ENCODE measurements at places on chromosomes 1 and 21. TPM values are rescaled to one million over a fixed set of nuclear protein-coding genes. Genes with fewer than 3 reads are reported as not detected.
A peak's percentile ranks its signal among the peaks of the same experiment; 100 is the strongest.

Gene DMBX1
- not detected for total RNA-seq

- no peaks in the 10 kb centered on the region for H3K27me3 ChIP-seq
- peaks cover 87% of the 10 kb centered on the region for H3K4me1 ChIP-seq
- peaks cover 5% of the 10 kb centered on the region for H3K36me3 ChIP-seq
- DNase-seq: no peak
- H3K27ac ChIP-seq: no peak overlapping the region
These were observed 11.7 kb downstream of the IFFO2 start for GRCh38 chr1:18944810-18945209.

DNA sequence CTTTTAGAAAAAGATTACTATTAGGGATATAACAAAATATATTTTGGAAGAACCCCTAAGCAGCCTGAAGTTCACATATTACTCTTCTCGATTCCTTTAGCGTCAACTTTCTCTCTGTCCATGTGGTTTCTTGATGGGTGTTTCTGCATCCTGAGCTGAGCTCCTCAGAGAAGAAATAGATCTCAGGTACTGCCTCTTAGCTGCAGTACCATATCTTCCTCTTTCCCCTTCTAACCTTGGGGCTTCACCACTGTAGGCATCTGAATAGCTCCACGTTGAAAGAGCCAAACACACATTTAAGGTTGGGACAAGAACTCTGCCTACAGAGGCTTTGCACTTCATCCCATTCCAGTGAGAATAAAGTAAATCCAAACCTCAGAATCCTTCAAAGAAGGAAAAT is 59.2 kb downstream of the SAMSN1 start:
- no peak overlapping the region for H3K27ac ChIP-seq
- no peaks in the 10 kb centered on the region for H3K36me3 ChIP-seq
- DNase-seq: no peak
- no peak overlapping the region for H3K4me3 ChIP-seq

DNA sequence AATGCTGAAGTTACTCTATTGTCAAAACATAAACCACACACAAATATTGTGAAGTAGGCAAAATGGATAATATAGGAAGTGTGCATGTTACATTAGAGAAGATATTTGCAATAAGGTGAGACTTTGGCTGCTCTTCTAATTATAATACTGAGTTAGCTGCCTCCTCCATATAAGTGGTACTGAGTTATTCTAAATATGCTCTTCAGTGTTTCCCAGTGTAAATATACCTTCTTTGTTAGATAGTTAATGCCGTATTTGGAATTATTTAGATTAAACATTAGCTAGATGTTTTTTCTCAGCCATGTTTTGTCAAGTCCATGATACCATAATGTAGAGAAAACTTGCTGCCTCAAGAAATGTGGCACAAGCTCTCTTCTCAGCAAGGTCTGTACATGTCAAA is 186.4 kb downstream of the PTPRC start:
- DNase-seq: no peak
- H3K4me3 ChIP-seq: no peak overlapping the region

Gene COA6
- total RNA-seq: 11.8 TPM

Gene TSPEAR
- total RNA-seq: not detected

Gene OR2AK2
- not detected for total RNA-seq

Gene PCP4L1
- total RNA-seq: not detected

Gene TTC39A
- not detected for total RNA-seq

- H3K4me3 ChIP-seq: no peak overlapping the region
- no peak overlapping the region for H3K27ac ChIP-seq
- H3K36me3 ChIP-seq: no peaks in the 10 kb centered on the region
- no peaks in the 10 kb centered on the region for H3K27me3 ChIP-seq
- peak; percentile 33 for DNase-seq
- peaks cover 21% of the 10 kb centered on the region for H3K4me1 ChIP-seq
These were observed 39.8 kb upstream of the CLIC4 start for GRCh38 chr1:24705260-24706073.

Gene GPR3
- 0.39 TPM for total RNA-seq

DNA sequence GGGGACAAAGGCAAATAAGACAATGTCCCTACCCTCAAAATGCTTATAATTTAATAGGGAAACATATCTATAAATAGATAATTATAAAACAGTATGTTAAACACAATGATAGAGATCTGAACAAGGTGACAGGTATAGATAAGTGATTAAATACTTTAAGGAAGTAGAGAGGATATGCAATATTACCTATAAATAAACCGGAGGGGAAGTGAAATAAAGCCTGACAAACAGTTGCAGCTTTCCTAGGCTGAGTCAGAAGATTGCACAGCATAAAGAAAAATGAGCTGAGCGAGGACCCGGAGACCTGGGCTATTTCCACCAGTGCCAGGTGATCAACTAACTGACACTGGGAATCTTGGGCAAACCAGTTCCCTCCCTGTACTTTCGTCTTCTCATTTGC is 11.5 kb upstream of the PSRC1 start:
- no peak overlapping the region for H3K27ac ChIP-seq
- no peaks in the 10 kb centered on the region for H3K27me3 ChIP-seq
- no peaks in the 10 kb centered on the region for H3K4me1 ChIP-seq
- H3K4me3 ChIP-seq: no peak overlapping the region

DNA sequence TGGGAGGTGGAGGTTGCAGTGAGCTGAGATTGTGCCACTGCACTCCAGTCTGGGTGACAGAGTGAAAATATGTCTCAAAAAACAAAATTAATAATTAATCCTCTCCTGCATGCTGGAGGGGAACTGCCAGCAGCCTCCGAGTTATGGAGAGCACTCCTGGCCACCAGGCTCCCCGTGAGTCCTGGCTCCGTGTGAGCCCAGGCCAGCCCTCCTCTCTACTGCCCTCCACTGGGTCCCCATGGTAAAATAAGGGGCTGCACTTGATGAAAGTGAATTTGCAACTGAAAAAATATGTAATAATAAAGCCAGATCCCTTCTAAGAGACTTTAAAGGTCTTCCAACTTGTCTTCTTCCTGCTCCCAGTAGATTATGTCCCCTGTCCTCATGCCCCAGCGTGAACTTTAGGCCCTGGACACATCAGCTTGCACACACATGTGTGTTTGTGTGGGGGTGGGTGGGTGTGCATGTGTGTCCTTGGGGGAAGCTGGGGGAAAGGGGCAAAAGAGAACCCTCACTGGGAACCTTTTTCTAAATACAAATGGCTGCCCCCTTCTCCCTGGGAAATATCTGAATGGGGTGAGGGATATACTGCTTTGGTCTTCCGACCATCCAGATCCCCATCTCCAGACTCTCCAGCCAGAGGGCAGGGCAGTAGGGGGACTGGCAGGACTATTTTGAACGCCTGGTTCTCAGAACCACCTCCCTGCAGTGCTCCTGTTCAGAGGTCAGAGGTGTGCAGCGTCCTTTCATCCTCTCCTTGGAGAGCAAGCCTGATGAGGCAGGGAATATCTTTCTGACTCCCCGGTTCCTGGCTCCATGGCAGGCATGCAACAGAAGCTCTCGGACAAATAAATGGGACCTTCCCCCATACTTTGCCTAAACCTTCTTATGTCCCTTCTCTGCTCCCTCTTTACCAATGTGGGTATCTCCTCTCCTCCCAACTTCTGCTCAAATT is 26.2 kb downstream of the NEK2 start:
- no peaks in the 10 kb centered on the region for H3K4me1 ChIP-seq
- no peak overlapping the region for H3K27ac ChIP-seq
- H3K4me3 ChIP-seq: no peak overlapping the region
- no peaks in the 10 kb centered on the region for H3K27me3 ChIP-seq
- no peak for DNase-seq

Gene TPTE
- total RNA-seq: not detected

DNA sequence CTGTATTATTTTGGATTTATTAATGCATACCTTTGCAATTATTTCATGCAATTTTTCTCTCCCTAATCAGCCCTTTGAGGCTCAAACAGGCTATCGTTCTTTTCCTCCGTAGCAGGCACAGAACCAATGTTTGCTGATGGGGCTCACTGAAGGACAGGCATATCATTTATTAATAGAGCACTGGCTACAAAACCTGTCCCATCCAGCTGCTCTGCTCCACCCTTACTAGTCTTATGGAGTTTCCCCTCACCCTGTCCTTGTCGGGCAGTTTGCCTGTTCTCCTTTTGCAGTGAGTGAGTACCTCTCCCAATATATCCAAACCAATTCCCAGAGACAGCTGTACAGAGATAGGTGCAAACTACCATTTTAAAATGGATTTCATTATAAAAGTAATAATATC is 16.6 kb upstream of the FCAMR start:
- no peak for DNase-seq
- no peak overlapping the region for H3K4me3 ChIP-seq

DNA sequence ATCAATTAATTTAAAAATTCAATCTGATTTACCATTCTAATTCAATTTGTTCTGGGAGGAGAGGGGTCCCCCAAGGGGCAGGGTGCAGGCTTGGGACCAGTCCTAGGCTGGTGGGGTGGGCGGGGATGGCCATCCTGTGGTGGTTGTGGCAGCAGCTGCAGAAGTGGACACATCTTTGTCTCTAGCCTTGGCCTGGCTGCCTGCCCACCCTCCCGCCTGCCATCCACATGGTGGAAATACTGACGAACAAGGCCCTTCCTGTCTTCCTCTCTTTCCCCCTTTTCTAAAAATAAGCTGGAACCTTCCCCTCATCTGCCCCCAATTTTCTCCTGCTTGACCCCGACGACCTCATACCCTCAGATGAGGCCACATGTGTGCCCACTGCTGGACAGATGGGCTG is 130.9 kb downstream of the FOXD2 start:
- DNase-seq: no peak
- no peak overlapping the region for H3K4me3 ChIP-seq
- no peak overlapping the region for H3K27ac ChIP-seq
- no peaks in the 10 kb centered on the region for H3K27me3 ChIP-seq
- no peaks in the 10 kb centered on the region for H3K4me1 ChIP-seq
- no peaks in the 10 kb centered on the region for H3K36me3 ChIP-seq

GRCh38 chr1:220372451-220372850 is 100.2 kb upstream of the RAB3GAP2 start:
- H3K27me3 ChIP-seq: no peaks in the 10 kb centered on the region
- no peak overlapping the region for H3K4me3 ChIP-seq
- H3K27ac ChIP-seq: no peak overlapping the region
- no peaks in the 10 kb centered on the region for H3K36me3 ChIP-seq
- no peak for DNase-seq

GRCh38 chr1:78091215-78091813 is 45.5 kb downstream of the GIPC2 start:
- no peak for DNase-seq
- H3K27me3 ChIP-seq: no peaks in the 10 kb centered on the region
- H3K27ac ChIP-seq: no peak overlapping the region
- H3K4me1 ChIP-seq: no peaks in the 10 kb centered on the region

GRCh38 chr1:91505086-91505485 is 4.4 kb downstream of the CDC7 start:
- no peak overlapping the region for H3K4me3 ChIP-seq
- H3K4me1 ChIP-seq: peaks cover 4% of the 10 kb centered on the region
- no peaks in the 10 kb centered on the region for H3K27me3 ChIP-seq
- DNase-seq: no peak

Gene IFNAR2
- 65.4 TPM for total RNA-seq

GRCh38 chr1:7902478-7903085 is 38.1 kb downstream of the TNFRSF9 start:
- peaks cover 35% of the 10 kb centered on the region for H3K4me1 ChIP-seq
- DNase-seq: peak; percentile 43
- H3K4me3 ChIP-seq: peak overlapping the region; percentile 1
- H3K27me3 ChIP-seq: no peaks in the 10 kb centered on the region

GRCh38 chr1:64581843-64582185 is 111.9 kb downstream of the CACHD1 start:
- no peak for DNase-seq
- no peaks in the 10 kb centered on the region for H3K4me1 ChIP-seq
- H3K27me3 ChIP-seq: no peaks in the 10 kb centered on the region

Gene FNDC5
- not detected for total RNA-seq

- H3K36me3 ChIP-seq: no peaks in the 10 kb centered on the region
- H3K27ac ChIP-seq: no peak overlapping the region
- H3K4me1 ChIP-seq: peaks cover 9% of the 10 kb centered on the region
- no peak overlapping the region for H3K4me3 ChIP-seq
These were observed 105.5 kb downstream of the KIF26B start for GRCh38 chr1:245260110-245260882.

GRCh38 chr1:13549521-13549920 is 34.1 kb upstream of the PDPN start:
- H3K27ac ChIP-seq: no peak overlapping the region
- H3K36me3 ChIP-seq: no peaks in the 10 kb centered on the region
- DNase-seq: no peak
- no peaks in the 10 kb centered on the region for H3K4me1 ChIP-seq
- H3K27me3 ChIP-seq: no peaks in the 10 kb centered on the region

DNA sequence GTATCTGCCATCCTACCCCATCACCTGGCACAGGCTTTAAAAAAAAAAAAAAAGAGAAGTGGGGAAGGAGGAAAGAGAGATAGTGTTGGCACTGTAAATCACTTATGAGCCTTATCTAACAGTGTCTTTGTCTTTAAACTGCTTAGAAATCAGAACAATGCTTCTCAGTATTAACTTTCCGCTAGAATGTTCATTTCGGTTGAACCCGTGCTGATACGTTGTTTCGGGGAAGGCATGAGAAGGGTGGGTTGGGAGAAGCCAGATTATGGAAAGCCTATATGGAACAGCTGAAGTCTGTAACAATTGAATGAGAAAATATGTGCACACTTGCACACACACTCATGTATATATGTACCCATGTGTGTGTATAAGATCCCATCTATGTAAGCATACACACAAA is 170.8 kb downstream of the GALNT2 start:
- DNase-seq: no peak
- no peaks in the 10 kb centered on the region for H3K4me1 ChIP-seq
- H3K27me3 ChIP-seq: no peaks in the 10 kb centered on the region
- H3K4me3 ChIP-seq: no peak overlapping the region
- H3K36me3 ChIP-seq: peaks cover 9% of the 10 kb centered on the region

Gene FAM43B
- total RNA-seq: not detected

DNA sequence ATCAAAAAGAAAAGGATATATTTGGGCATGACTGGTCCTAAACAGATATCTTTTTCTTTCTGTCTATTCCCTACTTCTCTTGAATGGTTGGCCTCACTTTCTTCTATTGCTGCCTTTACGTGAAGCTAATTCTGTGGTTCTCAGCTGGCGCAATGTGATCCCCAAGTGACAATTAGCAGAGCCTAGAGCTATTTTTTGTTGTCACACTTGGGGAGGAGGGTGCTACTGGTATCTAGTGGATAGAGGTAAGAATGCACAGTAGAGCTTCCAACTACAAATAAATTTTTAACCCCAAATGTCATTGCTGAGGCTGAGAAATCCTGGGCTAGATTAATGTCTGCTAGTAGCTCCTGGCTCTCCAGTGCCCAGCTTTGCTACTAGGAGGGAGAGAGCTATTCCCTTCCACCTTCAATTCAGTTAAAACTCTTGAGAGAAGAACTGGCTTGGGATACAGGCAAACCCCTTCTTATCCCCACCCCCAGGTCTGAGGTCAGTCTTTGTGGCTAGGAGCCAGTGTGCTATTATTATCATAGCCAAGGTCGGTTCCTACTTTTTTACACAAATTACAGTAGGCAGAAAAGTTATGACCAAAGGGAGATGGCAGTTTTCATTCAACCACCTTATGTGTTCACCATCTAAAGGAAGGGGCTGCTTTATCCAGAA is 102.1 kb downstream of the SNX7 start:
- DNase-seq: no peak
- no peaks in the 10 kb centered on the region for H3K36me3 ChIP-seq
- no peaks in the 10 kb centered on the region for H3K4me1 ChIP-seq
- H3K4me3 ChIP-seq: no peak overlapping the region
- H3K27ac ChIP-seq: no peak overlapping the region

GRCh38 chr1:26970810-26971209 is 10.5 kb upstream of the KDF1 start:
- DNase-seq: no peak
- H3K36me3 ChIP-seq: no peaks in the 10 kb centered on the region
- H3K4me1 ChIP-seq: no peaks in the 10 kb centered on the region

GRCh38 chr21:15679630-15680029 is 50.2 kb upstream of the USP25 start:
- H3K4me1 ChIP-seq: peaks cover 4% of the 10 kb centered on the region
- DNase-seq: no peak
- no peak overlapping the region for H3K27ac ChIP-seq
- H3K36me3 ChIP-seq: no peaks in the 10 kb centered on the region
- no peak overlapping the region for H3K4me3 ChIP-seq
